ENCODE measurements at places on chromosomes 7 and 10.

- DNase-seq: no peak
These were observed 63.4 kb upstream of the STRIP2 start for GRCh38 chr7:129370812-129371211.

DNA sequence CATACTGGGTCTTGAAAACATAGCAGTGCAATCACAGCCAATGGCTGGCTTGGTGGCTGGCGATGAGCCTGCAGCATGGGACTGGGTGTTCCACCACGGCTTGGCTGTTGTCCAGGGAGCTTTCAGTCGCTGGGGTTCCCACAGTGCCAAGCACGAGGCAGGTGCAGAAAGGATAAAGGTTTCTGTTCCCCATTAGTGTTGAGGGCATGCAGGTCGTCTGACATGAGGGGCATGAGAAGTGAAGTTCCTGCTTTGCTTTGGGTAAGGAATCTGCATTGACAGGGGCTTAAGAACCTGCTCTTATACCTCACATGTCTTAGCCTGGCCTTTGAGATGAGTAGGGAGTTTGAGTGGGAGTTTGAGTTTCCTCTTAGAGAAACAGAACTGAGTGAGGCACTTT lies 9.0 kb upstream of the CFTR start:
- no peak for DNase-seq

- DNase-seq: no peak
These were observed 39.7 kb upstream of the EPHB6 start for GRCh38 chr7:142815134-142815533.

DNA sequence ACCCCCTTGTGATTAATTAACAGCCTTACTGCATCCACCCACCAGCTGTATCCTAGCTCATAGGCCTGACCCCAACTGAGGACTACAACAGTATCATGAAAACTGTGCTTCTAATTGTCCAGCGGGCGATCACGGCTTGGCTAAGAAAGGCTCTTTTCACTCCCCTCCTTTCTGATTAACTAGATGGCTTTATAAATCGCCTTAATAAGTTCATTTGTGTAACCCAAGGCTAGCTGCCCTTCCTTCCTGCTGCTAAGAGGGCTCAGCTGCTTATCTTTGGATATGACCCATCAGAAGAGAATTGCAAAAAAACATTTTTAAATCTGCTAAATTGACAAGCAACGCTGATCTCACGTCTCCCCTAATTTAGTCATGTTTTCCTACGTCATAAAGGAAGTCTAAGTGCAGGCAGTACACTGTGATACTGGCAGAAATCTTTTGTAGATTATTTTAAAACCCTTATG lies 163.0 kb upstream of the LAMB4 start:
- DNase-seq: no peak

- DNase-seq: no peak
These were observed 313.6 kb upstream of the ZMIZ1 start for GRCh38 chr10:78755063-78755701.

DNA sequence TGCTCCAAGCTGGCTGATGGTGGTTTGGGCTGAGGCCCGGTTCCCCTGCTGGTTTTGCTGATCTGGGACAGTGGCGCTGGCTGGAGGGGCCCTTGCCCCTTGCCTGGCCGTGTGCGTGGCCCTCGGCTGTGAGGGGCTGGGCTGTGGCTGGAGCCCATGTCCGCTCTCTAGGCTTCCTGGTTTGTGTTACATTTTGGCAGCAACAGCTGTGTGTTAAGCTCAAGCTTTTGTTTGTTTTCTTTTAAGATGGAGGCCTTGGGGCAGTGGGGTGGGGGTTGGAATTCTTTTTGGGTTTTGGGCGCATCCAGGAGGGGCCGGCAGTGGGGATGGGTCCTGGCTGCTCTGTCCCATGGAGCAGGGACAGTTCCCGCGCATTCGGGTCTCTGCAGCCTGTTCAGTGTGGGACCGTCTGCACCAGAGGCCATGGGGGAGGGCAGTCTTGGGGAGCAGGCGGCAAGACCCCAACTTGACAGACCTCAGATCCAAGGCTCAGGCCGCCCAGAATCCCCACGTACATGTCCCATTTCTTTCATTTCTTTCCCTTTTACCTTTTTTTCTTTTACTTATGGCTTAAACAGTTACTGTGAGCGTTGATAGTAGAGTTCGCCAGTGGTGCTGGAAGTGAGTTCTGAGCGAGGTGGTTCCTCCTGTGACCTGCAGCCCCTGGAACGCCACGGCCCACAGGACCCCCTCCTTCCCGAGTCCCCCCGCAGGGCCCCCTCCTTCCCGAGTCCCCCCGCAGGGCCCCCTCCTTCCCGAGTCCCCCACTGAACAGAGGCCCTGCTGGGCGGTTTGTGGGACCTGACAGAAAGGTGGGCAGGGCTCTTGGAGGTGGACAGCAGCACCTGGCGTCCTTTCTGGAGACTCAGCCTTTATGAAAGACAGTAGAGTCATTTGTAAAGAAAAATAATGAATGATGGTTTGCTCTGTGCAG lies 75.3 kb downstream of the INPP5A start:
- no peak for DNase-seq

All from CD4-positive, alpha-beta T cell treated with Interleukin-15 for 1 hour (primary cell).